NCI-H510A treated with DMSO at 0.1 percent for 48 hours (cell line): ENCODE measurements at places on chromosomes 1 and 21.

- DNase-seq: no peak
Measured at GRCh38 chr1:234979296-234980279, 149.0 kb downstream of the TOMM20 start.

GRCh38 chr1:218361298-218362065 lies 16.3 kb downstream of the TGFB2 start:
- DNase-seq: peak; percentile 34

DNA sequence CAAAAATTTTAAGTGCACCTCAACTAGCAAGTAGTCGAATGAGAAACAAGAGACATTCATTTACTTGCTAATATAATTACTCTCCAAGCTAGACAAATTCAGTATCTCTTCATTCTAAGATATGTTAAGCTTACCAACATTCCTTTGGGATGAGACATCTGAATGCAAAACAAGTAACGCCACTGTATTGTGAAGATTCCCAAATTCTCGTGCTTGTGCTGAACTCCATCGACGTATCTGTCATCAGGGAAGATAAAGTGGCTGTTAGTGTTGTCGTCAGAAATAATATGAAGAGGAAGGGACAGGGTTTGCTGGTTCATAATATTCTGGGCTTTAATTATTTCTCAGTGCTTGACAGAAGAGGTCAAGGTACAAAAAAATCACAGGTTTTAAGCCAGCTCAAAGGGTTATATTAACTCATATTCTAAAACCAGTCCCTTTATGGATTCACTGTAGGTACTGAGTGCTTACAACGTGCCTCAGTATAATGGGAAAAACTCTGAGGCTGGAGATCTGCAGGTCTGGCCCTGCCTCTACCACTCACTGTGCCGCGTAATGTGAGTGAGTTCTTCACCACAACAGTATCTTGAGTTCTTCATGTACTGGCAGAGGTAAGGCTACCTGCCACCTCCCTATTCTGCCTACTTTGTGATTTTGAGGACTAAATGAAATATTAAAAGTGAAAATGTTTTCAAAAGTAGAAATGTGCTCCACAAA lies 42.0 kb downstream of the PCSK9 start:
- no peak for DNase-seq

DNA sequence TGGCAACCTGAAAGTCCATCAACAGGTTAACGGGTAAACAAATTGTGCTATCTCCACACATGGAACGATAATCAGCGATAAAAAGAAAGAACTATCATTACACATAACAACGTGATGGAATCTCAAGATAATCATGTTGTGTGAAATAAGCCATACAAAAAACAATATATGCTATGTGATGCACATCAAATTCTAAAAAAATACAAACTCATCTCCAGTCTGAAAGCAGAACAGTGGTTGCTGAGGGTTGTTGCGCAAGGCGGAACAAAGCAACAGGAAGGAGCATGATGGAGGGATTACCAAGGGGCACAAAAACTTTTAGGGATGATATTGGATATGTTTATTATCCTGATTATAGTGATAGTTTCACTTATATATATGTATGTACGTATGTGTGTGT lies 324.8 kb downstream of the VAV3 start:
- DNase-seq: no peak

GRCh38 chr1:214958486-214958885 lies 124.1 kb upstream of the KCNK2 start:
- no peak for DNase-seq

DNA sequence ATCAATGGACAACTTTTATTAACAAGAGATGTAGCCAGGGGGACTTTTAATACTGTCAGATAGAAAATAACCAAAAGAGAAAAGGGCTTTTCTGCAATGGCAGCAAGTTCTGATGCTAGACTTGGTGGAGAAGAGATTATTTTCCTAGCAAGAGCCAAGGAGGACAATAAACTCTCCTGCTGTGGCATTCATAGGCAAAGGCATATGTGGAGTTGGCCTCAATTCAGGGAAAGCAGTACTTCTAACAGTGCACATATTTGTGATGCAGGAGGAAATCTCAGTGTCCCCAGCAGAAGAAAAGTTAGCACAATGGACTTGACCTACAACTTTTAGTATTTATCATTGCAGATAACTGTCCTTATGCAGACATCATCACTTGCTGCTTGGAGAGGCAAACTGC lies 75.1 kb upstream of the GRIK1 start:
- DNase-seq: no peak

GRCh38 chr1:93178418-93178817 lies 1.8 kb downstream of the TMED5 start:
- no peak for DNase-seq

- DNase-seq: no peak
Measured at GRCh38 chr1:91098299-91098906, 76.6 kb upstream of the ZNF644 start.

GRCh38 chr1:232184561-232185530 lies 445.1 kb downstream of the SIPA1L2 start:
- DNase-seq: no peak

DNA sequence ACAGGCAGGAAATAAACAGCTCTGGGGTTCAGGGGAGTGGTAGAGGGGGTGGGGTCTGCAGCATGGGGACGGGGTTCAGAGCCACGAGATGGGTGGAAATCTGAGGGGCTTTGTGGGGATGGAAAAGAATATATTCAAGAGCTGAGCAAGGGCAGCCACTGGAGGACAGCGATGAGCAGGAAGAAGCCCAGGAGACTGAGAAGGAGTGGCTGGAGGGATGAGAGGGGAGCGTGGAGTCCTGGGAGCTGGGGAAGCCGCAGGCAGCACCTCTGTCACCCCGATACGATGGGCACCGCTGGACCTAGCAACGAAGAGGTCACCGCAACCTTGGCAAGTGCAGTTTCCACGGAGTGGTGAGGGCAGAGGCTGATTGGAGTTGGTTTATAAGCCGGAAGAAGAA lies 10.0 kb upstream of the KCNAB2 start:
- DNase-seq: no peak

DNA sequence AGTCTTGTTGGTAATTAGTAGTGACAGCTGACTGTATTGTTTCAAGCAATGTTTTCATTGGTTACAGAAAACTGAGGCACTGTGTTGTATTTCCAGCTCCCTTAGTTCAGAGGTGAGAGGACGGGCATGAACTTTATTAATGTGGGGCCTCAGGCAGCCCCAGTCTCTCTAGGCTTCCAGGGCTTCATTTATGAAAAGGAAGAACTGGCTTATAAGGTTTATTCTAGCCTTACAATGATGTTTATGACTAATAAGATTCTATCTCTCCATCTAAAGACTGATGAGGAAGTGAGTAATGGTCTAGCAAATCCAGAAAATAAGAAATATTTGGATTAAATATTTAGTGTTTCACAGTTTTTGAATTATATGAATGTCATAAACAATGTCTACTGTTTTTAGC lies 41.5 kb downstream of the CBS start:
- no peak for DNase-seq

- DNase-seq: no peak
Measured at GRCh38 chr21:25717491-25718147, 17.1 kb downstream of the ATP5PF start.

GRCh38 chr21:29221253-29221744 lies 77.4 kb upstream of the BACH1 start:
- DNase-seq: no peak

DNA sequence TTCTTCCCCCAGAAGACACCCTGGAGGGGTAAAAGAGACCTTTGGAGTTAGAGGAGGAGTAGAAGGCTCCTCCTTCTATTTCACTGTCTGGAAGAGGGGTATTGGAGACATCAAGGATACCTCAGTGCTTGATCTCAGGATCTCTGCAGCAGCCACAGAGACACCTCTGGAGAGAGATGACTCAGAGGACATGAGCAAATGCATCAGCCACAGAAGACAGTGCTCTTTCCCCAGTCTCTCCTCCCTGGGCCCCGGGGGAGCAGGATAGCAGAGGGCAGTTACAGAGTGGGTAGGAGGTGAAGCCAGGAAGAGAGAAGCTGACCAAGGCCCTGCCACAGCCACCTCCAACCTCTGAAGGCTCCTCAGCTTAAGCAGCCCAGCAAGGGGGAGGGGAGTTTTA lies 15.3 kb upstream of the TEDDM1 start:
- DNase-seq: no peak
